Neural progenitor cell (in vitro differentiated cells): ENCODE measurements at places on chromosomes 4 and X. TPM values are rescaled to one million over a fixed set of nuclear protein-coding genes. Genes with fewer than 3 reads are reported as not detected.

DNA sequence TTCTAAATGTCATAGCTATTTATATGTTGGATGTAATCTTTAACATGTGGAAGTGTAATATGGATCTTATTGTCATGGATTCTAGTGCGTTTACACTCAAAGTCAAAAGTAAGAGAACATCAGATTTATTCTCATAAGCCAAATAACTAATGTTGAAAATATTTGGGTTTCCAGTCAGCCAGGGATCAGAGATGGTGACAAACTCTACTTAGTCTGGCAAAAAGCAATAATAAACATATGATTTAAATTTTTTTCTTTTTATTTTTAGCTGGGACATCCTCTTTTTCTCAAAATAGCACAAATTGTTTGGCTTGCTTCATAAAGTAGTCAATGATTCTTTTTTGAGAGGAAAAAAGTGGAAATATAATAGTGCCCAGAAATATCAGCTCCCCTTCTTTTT is 392.3 kb downstream of the ARHGAP24 start:
- H3K4me3 ChIP-seq: no peak overlapping the region
- no peak overlapping the region for H3K27ac ChIP-seq
- H3K36me3 ChIP-seq: no peaks in the 10 kb centered on the region
- H3K4me1 ChIP-seq: peaks cover 17% of the 10 kb centered on the region

GRCh38 chr4:92304606-92305005 is 840 bp downstream of the GRID2 start:
- no peaks in the 10 kb centered on the region for H3K36me3 ChIP-seq
- peaks cover 53% of the 10 kb centered on the region for H3K27me3 ChIP-seq
- H3K4me1 ChIP-seq: peaks cover 13% of the 10 kb centered on the region
- peak; percentile 43 for DNase-seq

GRCh38 chr4:121875652-121876051 is 5.4 kb upstream of the BBS7 start:
- no peak overlapping the region for H3K27ac ChIP-seq
- peaks cover 4% of the 10 kb centered on the region for H3K4me1 ChIP-seq
- no peak overlapping the region for H3K4me3 ChIP-seq
- H3K36me3 ChIP-seq: no peaks in the 10 kb centered on the region
- peaks cover 86% of the 10 kb centered on the region for H3K27me3 ChIP-seq
- DNase-seq: no peak

GRCh38 chrX:103214870-103215424 is at the start of gene BEX4:
Gene BEX4 (plus strand): TSS chrX:103215108. CDS start chrX:103216154, 1,046 bp downstream.
- peak within 1 kb of the TSS; percentile 86 for H3K4me3 ChIP-seq
- H3K27me3 ChIP-seq: no peaks in the 10 kb centered on the region
- peaks cover 6% of the 10 kb centered on the region for H3K36me3 ChIP-seq
- DNase-seq: peak; percentile 91

GRCh38 chr4:53100501-53101190 is 238.5 kb downstream of the RASL11B start:
- no peaks in the 10 kb centered on the region for H3K4me1 ChIP-seq
- DNase-seq: no peak
- no peaks in the 10 kb centered on the region for H3K27me3 ChIP-seq
- no peaks in the 10 kb centered on the region for H3K36me3 ChIP-seq
- no peak overlapping the region for H3K4me3 ChIP-seq

DNA sequence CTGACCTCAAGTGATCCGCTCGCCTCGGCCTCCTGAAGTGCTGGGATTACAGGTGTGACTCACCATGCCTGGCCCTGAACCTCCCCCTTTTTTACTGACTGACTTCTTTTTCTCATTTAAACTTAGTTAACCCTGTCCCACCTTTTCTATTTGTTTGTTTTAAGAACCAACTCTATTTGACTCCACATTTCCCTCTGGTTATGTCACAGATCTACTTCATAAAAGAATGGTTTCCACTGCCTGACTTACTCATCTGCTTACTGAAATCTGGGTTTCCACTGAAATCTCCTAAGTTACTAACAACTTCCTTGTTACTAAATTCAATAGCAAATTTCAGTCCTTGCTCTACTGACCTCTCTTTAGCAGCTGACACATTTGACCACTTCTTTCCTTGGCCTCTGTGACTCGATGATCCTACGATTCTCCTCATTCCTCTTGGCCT is 28.0 kb upstream of the NSUN7 start:
- peaks cover 31% of the 10 kb centered on the region for H3K4me1 ChIP-seq
- no peak overlapping the region for H3K27ac ChIP-seq
- no peak for DNase-seq
- H3K27me3 ChIP-seq: no peaks in the 10 kb centered on the region

GRCh38 chr4:94372991-94373390 is 30.4 kb upstream of the HPGDS start:
- no peaks in the 10 kb centered on the region for H3K27me3 ChIP-seq
- H3K4me1 ChIP-seq: no peaks in the 10 kb centered on the region
- no peaks in the 10 kb centered on the region for H3K36me3 ChIP-seq
- no peak for DNase-seq

DNA sequence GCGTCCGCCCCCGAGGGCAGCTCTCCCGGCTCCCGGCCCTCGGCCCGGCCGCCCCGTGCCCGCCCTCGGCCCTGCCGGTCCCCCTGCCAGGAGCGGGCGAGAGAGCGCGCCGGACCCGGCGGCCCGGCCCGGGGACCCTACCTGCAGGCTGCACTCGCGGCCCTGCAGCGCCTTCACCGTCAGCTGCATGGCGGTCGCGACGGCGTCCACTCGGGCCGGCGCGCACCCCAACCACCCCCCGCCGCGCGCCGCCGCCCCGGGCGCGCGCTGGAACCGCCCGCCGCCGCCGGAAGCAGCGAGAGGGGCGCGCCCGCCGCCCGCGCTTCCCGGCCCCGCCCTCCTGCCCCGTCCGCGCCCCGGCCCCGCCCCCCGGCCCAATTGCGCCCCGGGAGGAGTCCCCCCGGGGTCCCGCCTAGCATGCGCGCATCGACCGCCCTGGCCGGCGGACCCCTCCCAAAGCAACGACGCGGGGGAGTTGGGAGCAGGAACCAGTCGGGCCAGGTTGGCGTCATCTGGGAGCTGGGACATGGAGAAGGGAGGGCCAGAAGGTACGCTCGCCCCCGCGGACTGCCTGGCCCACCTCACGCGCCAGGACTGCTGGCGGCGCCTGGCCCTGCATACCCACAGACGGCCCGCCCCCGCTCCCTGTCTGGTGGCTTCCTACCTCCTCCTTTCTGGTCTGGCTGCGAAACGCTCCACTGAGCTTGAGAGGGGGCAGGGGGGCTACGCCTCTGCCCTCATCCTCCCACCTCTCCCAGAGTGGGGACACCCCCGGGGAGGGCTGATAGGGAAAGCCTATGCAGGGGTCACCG is at the start of gene UBL4A:
TSS of gene UBL4A (minus strand) at position 220 of the 812 bp plus-strand sequence. CDS start at position 189, 31 bp downstream.
- H3K27me3 ChIP-seq: peaks cover 11% of the 10 kb centered on the region
- H3K4me1 ChIP-seq: no peaks in the 10 kb centered on the region
- no peaks in the 10 kb centered on the region for H3K36me3 ChIP-seq
- no peak within 1 kb of the TSS for H3K27ac ChIP-seq

DNA sequence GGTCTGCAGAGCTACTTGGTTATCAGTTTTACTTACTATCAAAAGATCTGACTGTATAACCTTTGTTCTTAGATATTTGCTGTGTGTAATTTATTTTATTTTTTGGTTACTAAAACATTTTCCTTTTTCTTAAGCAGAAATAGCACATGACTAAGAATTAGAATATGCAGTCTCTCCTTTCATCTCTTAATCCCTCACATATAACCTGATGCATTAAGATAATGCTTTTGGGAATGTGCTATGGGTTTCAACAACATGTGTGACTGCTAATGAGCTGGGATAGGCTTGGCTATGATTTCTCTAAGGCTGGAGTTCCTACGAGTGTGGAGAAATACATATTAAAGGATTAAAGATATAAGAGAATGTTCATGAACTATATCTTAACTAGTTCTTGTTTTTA is 41.5 kb downstream of the SHROOM3 start:
- peaks cover 17% of the 10 kb centered on the region for H3K36me3 ChIP-seq
- no peak for DNase-seq
- no peak overlapping the region for H3K27ac ChIP-seq
- no peak overlapping the region for H3K4me3 ChIP-seq

GRCh38 chr4:182206916-182207315 is 36.3 kb upstream of the TENM3 start:
- H3K27me3 ChIP-seq: no peaks in the 10 kb centered on the region
- H3K36me3 ChIP-seq: no peaks in the 10 kb centered on the region
- no peak overlapping the region for H3K4me3 ChIP-seq
- H3K27ac ChIP-seq: peak overlapping the region; percentile 55
- peak; percentile 17 for DNase-seq

Gene DUSP21
- total RNA-seq: not detected in 2 replicates

Gene NXF2
- total RNA-seq: 0.12 and 0.22 TPM in 2 replicates

DNA sequence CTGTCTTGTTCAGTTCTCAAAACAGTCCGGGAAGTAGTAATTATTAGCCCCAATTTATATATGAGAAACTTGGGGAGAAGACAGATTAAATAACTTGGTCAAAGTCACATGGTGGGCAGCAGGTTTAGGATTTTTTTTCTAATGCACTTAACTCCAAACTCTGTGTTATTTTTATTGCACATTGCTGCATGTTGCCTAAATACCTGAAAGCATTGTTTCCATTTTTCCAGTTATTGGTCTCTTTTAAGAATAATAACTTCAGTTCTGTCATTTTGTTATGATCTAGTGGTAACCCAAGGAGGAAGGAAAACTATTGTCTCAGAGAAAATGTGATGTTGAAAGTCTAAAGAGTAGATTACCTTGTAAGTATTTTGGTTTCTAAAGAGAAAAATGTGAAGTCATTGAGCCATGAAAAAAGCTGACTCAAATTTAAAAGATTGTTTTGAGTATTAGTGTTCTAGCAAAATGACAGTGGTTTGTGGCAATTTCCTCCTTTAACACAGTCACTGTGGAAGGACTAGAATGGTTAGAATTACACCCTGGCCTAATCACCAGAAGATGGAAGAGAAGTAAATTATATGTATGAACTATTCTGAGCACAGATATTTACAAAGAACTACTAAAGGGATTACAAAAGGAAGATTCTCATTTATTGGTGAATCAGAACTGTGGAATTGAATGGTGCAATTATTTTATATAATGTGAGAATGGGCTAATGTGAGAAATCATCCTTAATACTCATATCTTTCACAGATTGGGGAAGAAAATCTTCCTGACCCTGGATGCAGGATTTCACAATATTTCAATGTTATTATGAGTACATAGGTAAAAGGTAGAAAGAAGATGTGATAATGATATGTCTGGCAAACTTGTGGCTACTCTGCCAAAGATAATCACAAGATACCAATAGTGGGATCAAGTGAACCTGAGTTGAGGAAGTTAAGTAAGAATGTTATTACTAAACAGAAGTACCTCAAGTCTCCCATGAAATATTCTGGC is 21.7 kb upstream of the CXCL8 start:
- no peaks in the 10 kb centered on the region for H3K27me3 ChIP-seq
- H3K4me1 ChIP-seq: no peaks in the 10 kb centered on the region
- no peak for DNase-seq
- H3K4me3 ChIP-seq: no peak overlapping the region
